ENCODE measurements at places on chromosomes 4 and X.

DNA sequence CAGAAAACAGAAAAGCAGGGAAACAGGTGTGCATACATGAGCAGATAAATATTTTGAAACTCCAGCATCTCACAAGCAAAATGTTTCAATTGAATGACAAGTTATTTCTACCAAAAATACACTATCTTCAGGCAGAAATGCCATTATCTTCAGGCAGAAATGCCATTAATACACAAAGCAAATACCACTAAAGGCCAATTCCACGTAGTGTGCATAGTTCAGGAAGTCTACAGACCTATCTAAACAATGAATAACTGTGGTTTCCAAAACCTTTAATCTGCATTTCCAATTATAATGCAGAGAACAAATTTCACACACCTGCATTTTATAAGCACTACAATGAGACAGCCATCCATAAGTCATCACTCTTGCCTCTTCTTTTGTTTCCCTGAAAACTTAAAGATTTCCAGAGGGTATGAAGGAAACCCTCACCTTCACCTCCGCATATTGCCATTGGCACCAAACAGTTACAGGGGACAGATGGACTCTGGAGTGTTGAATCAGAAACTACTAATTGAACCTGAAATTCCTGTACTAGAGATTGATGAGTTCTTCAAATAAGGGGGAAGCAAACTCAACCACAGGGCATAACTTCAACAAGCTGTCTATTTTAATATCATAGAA is 179.0 kb downstream of the PDGFC start:
- no peak for DNase-seq

DNA sequence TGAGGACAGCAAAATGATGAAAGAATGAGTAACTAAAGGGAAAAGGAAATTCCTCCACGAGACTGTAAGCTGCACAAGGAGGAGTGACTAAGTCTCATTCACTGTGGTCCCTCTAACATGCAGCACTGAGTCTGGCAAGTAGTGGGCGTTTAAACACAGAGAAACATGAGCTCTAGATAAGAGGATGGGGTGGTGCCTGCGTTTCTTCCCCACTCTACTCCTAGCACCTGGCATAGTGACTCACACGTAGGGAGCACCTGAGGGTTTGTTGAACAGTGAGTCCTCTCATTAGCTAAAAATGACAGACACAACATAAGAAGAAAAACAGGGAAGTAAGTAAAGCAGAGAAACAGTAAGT is 105.8 kb upstream of the CBR4 start:
- peak; percentile 78 for DNase-seq

GRCh38 chr4:9923195-9923812 is 98.0 kb downstream of the SLC2A9 start:
- no peak for DNase-seq

DNA sequence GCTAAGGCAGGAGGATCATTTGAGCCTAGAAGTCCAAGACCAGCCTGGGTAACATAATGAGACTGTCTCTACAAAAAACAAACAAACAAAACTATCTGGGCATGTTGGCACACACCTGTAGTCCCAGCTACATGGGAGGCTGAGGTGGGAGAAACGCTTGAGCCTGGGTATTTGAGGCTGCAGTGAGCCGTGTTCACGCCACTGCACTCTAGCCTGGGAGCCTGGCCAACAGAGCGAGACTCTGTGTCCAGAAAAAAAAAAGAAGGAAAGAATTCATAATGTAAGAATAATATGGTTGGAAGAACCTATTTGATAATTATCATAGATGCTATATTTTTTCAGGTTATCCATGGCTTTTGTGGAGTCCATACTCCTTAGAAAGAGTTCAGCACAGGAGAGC is 26.0 kb upstream of the DCHS2 start:
- no peak for DNase-seq

GRCh38 chrX:131626681-131627296 is 82.9 kb downstream of the OR13H1 start:
- no peak for DNase-seq

DNA sequence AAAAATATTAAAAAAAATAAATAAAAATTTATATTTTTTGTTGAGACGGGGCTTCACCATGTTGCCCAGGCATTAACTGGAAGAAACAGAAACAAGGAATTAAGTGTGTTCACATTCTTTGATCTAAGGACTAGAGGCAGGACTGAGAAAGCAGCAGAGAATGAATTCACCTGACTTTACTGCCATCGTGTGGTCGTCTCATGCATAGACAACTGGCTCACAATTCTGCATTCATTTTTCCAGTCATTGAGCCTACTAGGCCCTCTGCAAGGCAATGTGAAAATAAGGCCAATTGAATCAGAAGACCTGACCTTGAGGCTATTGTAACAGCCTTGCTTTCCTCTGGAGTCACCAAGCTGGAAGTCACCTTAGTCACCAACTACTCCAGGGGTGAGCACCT is 37.4 kb downstream of the LHFPL1 start:
- DNase-seq: peak; percentile 20

- DNase-seq: no peak
Measured at GRCh38 chr4:57309658-57310057, 199.5 kb upstream of the IGFBP7 start.

DNA sequence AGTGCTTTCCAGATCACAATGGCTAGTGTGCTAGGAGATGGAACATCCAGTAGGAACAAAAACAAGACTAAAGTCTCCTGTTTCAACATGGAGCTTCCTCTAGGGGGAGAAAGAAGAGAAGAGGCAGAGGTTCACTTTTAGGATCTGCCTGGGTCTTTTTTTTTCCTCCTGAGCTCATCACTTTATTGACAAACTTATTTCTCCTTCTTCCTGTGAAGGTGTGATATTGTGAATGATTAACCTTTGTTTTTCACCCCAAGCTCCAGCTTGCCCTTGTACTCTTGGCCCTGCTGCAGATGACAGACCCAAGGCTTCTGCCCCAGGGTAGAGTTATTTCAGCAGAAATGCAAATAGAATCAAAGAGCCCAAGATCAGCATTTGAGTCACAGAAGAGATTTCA is 13.5 kb downstream of the PAGE4 start:
- DNase-seq: no peak

GRCh38 chr4:26298198-26298947 is 22.4 kb upstream of the RBPJ start:
- DNase-seq: no peak

GRCh38 chrX:107894038-107894437 is 68.4 kb downstream of the MID2 start:
- peak; percentile 42 for DNase-seq

DNA sequence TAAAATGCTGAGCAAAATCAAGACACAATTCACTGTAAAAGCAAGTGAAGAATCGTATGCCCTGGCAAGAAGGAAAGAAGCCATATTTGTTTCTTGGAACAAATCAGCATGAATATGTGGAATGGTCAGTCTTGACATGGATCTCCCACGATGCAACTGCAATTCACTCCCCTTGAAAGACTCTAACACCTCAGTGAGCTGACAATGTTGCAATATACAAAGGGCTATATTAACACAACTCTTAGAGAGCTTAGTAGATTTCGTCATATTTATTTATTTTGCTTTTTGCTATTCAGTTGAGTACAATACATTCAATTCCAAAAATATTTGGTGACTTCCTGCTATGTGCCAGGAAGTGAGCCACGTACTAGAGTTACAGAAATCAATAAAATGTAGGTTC is 14.7 kb downstream of the OR13H1 start:
- no peak for DNase-seq

GRCh38 chrX:96425200-96425599 is 259.4 kb upstream of the DIAPH2 start:
- DNase-seq: no peak

DNA sequence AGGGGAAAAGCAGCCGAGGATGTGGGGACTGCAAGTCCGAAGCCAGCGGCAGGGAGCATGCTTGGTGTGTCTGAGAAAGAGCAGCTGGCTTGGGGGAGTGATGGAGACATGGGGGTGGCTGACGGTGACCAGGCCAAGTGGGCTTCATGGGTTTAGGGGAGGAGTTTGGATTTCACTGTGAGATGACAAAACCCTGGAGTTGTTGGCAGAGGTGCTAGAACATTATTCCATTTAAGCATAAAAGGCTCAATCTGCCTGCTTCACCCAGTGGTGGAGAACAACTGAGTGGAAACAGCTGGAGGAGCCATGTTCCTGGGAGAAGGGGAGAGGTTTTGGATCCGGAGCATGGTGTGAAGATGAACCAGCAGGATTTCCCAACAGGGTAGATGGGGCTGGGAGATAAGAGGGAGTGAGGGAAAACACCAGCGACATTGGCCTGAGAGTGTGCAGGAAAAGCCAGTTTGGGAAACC is 318.0 kb upstream of the TAPT1 start:
- no peak for DNase-seq

GRCh38 chr4:153326513-153326912 is 18.0 kb upstream of the MND1 start:
- peak; percentile 40 for DNase-seq

- DNase-seq: no peak
Measured at GRCh38 chr4:145090380-145090779, 7.6 kb downstream of the ANAPC10 start.

- peak; percentile 14 for DNase-seq
Measured at GRCh38 chr4:73019462-73020047, 50.0 kb downstream of the COX18 start.

GRCh38 chr4:121100093-121100775 is 27.9 kb upstream of the NDNF start:
- no peak for DNase-seq

DNA sequence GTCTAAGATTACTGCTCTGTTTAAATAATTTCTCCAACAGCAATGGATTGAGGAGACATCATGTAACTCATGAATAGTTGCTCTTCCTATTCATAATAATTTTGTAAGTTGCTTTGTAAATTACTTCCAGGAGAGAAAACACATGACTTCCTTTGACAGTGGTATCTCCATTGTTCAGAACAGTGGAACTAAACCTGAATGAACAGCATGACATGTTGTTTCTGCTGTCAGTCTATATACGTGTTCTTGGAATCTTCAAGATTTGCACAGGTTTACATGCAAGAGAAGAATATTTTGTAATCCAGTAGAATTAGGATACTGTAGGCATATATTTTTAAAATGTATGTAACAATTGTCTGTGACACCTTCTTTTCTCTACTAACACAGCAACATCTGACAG is 618.8 kb upstream of the GRID2 start:
- no peak for DNase-seq

DNA sequence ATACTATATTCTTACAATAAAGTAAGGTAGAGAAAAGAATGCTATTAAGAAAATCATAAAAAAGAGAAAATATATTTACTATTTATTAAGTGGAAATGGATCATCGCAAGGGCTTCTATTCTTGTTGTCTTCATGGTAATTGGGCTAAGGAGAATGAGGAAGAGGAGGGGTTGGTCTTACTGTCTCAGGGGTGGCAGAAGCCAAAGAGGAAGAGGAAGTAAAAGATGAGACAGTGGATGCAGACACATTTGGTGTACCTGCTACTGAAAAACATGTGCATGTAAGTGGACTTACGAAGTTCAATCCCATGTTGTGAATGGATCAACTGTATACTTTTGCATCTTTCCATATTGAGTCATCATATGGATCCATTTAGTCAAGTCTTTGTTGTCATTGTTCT is 1502.1 kb upstream of the ADGRL3 start:
- no peak for DNase-seq

DNA sequence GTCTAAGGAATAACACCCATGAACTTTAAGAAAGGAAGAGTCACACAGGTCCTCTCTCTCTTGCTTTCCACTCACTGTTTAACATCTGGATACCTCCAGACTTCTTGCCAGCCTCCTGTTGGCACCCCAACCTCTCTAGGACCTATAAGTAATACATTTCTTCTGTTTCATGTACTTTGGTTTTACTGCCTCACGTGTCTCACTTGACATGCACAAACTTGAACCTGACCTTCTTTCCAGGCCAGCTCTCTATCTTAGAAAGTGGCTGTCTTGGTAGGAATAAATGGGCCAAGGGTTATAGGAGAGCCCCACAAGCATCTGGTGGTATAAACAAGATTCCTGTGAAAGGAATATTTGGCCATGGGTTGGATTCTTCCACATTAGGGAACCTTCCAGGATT is 614.8 kb upstream of the AGA start:
- DNase-seq: no peak

DNA sequence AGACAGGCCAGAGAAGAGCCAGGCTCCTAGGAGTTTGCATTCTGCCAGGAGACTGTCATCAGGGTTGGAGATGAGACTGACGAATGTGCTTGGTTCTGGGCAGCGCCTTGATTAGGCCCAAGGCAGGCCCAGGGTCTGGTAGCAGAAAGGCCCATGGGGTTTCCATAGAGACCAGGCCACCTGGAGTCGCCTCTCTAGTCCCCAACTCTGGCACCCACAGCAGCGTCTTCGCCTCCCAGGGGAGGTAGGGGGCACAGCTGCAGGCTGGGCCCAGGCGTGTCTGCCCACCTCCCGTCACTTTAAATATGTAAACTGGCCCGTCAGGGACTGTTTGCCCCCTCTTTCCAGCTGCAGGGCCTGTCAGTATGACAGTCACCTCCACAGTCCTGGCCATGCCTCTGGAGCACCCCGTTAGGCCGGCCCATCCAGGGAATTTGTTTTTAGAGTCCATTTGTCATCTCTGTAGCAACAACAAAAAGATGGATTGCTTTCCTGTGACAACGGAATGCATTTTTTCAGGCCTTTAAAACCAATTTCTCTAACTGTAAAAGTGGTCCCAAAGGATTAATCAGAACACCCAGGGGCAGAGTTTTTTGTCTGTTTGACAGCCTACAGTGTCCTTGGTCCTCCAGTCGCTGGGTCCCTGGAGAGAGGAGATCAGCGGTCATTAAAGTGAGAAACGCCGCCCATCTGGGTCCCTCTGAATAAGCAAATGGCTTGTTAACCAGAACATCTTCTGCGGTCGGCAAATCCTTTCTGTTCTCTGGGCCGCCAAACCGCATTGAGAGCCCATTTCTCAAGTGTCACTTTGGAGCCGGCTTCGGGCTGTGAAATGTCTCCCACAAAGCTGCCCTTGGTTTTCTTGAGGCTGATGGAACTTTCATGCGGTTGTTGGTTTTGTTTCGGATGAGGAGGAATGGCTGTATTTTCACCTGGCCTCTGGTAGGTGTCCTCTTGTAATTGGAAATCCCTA is 153.0 kb upstream of the PSAPL1 start:
- DNase-seq: no peak

GRCh38 chrX:129818123-129818522 is 25.6 kb downstream of the ZDHHC9 start:
- no peak for DNase-seq

DNA sequence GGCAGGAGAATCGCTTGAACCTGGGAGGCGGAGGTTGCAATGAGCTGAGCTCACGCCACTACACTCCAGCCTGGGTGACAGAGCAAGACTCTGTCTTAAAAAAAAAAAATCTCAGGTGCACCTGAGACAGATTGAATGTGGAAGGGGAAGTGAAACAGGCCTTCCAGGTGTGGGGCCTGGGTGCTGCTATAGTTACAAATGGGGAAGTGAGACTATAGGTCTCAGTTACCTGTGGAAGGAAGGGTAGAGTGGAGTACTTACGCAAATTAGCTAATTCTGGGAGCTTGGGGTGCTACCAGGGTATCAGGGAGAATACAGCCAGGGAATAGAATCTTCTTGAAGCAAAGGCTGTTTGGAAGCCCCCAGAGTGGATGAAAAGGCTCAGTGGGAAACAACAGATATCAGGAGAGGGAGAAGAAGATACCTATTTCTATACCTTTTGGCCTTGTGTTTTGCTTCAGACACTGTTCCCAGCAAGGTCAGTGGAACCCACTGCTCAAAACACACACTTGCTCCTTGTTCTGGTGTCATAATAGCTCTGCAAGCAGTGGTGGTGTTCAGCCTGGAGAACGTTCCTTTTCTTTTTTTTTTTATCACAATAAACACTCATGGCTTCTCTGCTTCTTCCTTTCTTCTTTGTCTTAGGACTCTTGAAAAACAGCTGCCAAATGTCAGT is 7.0 kb downstream of the CD38 start:
- DNase-seq: no peak

GRCh38 chrX:38879631-38880220 is 78.5 kb downstream of the MID1IP1 start:
- DNase-seq: peak; percentile 8

- no peak for DNase-seq
Measured at GRCh38 chrX:134933911-134934310, 56.9 kb upstream of the SMIM10 start.
